NCI-H524 (cell line): ENCODE measurements at places on chromosomes 3 and 15.

GRCh38 chr15:99409560-99409959 lies 156.2 kb upstream of the MEF2A start:
- DNase-seq = no peak

DNA sequence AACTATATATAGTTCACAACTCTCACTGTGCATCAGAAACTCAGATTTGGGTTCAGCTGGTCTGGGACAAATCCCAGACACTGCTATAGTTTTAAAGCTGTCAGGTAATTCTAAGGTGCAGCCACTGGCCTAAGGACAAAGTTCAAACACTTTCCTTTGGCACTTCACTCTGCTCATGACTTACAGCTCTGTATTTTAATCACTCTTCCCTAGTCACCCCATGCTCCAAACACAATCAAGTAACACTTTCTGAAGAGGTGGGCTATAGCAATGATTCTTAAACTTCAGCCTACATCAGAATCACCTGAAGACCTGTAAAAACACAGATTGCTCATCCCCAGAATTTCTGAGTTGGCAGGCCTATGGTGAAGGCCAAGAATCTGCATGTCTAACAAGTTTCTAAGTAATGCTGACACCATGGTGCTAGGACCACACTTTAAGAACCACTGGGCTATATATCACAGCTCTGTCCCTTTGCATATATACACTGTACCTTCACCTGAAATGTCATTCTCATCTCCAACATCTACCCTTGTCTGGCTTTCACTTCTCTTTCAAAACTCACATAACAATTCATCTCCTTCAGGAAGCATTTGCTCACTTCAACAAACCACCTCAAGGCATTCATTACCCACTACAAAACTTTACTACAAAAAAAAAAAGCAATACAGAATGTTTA lies 21.4 kb downstream of the STAG1 start:
- no peak for DNase-seq

GRCh38 chr15:80769153-80769828 lies 9.9 kb upstream of the CEMIP start:
- DNase-seq = no peak

GRCh38 chr3:8938021-8938420 lies 25.3 kb downstream of the RAD18 start:
- DNase-seq = peak; percentile 30

- DNase-seq = no peak
These were observed 27.1 kb downstream of the FAH start for GRCh38 chr15:80179935-80180334.

DNA sequence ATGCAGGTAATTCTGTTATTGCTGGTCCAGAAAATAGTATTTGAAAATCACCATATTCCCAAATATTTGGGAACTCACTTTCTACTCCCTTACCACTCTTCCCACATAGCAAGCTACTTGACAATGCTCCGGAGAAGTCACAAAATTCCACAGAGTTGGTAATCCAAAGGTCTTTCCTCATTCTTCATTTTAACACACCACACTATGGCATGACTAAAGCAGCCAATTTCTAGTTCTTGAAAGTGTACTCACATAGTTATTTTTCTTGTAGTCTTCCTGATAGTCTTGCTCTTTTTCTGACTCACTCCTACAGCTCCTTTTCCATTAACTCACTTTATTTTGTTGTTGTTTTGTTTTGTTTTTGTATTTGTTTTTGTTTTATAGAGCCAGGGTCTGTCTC lies 67.2 kb downstream of the MYO9A start:
- DNase-seq = no peak

- DNase-seq = no peak
These were observed at the start of gene SPATA12 for GRCh38 chr3:57060089-57060821. SPATA12 (plus strand) TSS chr3:57060664; CDS start chr3:57073695, 13,031 bp downstream.

DNA sequence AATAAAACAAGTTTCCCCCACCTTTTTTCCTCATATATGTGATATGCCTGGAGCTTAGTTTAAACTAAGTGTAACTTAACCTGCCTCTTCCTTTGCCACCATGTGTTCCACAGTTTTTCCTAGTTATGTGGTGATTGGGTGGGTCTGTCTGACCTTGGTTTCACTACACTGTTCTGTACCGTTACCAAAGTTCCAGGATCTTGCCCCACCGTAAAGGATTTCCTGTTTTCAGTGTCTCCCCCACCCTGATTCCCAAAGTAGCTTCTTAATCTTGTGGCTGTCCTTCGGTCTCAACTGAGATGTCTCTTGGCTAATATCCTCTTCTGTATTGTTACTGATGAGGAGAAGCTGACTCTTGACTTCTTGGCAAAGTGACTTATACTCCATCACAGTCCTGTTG lies 6.4 kb upstream of the MGA start:
- DNase-seq = no peak

DNA sequence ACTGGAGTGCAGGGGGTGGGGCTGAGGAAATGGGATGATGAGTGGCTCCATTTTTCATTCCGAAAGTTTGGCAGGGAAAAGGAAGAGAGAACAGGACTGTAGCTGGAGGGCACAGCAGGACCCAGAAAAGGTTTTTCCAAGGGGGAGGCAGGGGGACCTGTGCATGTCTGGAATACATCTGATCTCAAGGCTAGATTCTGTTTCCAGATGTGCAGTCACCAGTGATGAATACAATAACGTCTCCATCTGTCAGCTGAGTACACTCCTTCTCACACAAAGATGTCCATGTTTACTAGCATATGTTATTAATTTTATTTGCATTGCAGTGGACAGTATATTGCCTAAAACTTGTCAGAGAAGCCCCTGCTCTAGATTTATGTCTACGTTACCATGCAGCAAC lies 39.9 kb upstream of the PRTG start:
- DNase-seq = no peak

GRCh38 chr3:194540274-194540905 lies 53.6 kb upstream of the ATP13A3 start:
- DNase-seq = no peak

DNA sequence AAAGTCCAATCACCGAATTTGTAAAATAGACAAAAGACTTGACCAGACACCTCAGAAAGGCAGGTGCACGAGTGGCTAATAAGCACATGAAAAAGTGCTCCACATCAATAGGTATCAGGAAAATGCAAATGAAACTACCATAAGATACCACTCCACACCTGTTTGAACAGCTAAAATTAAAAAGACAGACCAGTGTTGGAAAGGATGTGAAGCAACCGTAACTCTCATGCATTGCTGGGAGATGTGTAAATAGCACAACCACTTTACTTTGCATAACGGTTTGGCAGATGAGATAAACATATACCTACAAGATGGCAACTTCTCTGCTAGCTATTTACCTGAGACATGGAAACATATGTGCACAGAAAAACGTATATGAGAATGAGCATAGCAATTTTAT lies 56.9 kb downstream of the CADPS start:
- no peak for DNase-seq

DNA sequence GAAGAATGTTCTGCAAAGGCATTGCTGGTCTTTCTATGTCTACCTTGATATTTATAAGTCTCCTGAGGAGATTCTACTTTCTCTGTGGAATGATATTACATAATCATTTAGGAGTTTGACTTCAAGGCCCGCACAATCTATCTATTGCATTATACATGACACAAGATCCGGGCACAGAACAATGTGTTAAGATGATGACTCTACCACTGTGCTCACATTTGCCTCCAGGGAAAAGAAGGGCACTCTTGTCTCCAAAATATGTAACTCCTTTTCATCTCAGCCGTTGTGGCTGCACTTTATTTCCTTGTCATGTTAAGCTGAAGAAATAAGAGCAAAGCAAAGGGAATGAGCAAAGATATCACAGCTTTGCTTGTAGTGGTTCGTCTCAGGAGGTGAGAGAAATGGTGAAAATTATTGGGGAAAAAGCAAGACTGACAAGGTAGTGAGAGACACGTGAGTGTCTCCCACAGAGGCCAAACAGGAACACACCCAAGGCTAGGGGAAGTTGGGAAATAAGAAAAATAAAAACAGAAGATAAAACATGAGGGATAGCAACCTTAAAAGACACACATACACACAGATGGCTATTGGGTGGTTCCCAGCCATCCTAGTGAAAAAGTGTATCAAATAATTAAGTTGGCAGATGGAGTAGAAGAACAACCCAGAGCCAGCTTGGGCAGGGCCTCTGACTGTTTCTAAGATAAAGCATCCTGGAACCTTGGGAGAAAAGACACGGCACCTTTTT lies 184.3 kb downstream of the P3H2 start:
- DNase-seq = no peak

DNA sequence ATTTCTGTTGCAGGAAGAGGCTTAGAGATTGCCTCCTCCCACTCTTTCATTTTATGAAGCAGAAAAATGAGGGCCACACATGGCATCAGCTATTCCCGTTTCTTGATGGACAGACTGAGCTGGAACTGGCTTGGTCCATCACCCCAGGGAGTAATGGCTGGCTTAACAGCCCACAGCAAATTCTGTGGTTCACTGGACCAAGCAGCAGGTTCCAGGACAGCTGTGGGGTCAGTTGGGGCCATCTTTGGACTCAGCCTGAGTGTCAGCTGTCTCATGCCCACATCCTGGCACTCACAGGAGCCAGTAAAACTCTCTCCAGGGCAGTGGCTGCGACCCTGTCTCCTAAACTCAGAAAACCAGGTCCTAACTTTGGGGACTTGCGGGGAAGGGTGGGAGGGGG lies 36.5 kb downstream of the ZDHHC19 start:
- DNase-seq = no peak

GRCh38 chr3:124360563-124360962 lies 368.6 kb upstream of the ROPN1 start:
- DNase-seq = no peak

DNA sequence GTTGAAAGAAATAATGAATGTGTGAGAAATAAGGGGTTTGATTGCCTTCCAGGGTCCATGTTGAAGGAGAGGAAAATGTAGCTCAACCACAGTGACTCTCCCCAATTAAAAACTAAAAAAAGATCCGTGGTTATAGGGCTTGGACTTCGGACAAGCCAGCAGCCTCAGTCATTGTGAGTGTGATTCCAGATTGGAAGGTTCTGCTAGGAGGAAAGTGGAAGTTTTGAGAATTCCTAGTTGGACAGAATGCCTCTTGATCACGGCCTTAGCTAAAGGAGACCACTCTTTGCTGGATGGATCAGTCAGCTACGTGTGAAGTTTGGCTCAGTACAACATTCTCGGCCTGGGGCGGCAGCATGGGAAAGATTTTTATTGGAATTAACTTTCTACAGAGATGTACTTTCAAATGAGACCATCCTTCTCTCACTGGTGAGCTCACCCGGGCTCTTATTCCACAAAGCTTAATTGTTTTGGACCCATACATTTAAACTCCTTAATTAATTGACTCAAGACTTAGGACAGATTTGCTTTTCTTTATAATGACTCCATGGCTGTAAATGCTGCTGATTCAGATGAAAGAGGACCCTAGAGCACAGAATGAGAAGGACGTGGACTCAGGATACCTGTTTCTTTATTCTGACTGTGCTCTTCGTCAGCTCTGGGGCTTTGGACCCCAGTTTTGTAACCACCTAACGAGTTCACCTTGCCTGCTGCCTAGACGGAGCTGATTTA lies 27.5 kb downstream of the FLNB start:
- DNase-seq = no peak

GRCh38 chr15:100909565-100909964 lies 9.6 kb upstream of the LRRK1 start:
- DNase-seq = no peak

DNA sequence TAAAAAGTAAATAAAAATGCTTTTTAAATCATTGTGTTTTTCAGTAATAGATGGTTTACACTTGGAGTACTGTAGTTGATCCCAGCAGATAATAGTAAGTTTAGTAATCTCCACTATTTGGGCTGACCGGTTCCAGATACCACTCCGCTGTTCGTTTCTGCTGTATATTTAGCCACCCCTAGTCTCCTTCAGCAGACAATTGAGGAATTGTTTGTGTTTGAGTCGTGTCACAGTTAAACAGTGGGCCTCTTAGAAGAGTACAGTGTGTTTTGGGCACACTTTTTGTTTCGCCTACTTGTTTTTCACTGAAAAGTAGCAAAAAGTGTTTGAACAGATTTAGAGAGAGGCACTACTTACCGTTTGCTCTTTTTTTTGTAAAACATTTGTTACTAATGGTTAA lies 33.2 kb downstream of the PAK2 start:
- DNase-seq = no peak

DNA sequence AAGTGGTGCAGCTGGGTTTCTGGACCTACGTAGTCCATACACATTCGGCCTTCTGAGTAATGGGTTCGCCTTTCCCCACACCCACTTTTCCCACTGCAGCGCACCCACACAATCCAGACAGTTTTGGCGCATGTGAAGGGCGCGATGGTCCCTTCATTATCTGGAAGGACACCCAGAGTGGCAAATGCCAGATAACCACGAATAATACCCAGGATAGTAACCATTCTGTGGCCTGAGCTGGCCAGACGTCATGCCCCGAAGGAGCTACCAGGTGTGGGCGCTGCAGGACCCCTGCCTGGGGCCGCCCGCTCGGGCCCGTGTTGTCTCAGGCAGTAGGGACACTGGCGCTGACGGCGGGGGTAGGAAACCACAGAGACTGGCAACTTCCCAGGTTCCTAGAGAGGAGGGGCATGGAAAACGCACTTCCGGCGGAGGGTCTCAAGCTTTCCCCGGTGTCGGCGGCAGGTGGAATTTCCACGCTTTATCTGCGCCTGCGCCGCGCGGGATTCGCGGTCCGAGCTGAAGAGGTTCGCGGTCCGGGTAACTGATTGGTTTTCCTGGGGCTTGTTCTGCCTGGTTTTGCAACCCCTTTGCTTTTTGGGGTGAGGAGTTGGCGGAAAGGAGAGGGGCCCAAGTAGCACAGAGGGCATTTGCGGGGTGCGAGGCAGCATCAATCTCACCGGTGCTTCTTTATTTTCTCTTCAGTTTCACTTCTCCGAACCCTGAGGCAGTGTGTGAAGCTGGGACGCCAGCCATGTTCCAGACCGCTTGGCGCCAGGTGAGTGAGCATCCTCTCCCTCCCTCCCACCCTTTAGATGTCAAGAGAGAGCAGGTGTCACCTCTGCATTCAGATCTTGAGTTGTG lies at the start of gene ZNF620:
ZNF620 (plus strand) TSS at position 441 of the 864 bp plus-strand sequence; CDS start at position 755, 314 bp downstream.
- DNase-seq = peak; percentile 96

DNA sequence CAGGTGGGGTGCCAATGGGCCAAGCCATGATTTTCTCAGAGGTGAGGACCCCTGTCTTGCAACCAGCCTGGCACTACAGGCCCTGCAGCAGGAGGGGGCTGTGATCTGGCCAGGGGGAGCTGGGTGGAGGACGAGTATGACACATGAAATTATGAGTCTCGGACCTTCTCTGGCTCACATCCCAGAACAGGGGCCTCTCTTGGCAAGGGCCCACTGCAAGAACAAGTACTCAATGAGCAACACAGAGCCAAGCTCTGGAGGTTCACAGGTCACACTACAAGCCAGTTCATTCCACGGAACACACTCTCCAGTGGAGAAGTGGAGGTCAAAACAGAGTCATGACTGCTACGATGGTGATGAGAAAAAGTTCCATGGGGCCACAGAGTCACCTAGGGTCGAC lies 28.3 kb downstream of the CCDC32 start:
- no peak for DNase-seq

GRCh38 chr3:182138393-182138792 lies 426.7 kb downstream of the SOX2 start:
- DNase-seq = no peak

GRCh38 chr3:155619118-155619915 lies 125.6 kb downstream of the PLCH1 start:
- no peak for DNase-seq
